Naive thymus-derived CD4-positive, alpha-beta T cell (primary cell): ENCODE measurements at places on chromosomes 7 and 10.

DNA sequence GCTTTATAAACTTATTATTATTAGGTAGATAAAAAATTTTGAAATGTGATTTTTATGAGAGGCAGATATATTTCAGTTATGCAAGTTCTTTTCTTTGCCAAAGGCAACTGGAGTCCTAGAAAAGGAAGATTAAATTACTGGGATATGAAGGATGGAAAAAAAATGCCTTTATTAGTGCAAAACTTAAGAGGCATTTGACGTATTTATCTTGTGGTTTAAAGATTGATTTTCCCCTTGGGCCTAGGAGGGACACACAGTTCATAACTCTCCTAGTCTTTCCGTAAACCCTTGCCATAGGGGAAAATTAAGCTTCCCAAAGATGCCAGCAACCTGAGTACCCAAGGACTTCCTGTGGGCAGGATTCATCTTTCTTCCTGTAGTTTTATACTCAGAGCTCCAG is 3.1 kb upstream of the STEAP4 start:
- no peak for DNase-seq

DNA sequence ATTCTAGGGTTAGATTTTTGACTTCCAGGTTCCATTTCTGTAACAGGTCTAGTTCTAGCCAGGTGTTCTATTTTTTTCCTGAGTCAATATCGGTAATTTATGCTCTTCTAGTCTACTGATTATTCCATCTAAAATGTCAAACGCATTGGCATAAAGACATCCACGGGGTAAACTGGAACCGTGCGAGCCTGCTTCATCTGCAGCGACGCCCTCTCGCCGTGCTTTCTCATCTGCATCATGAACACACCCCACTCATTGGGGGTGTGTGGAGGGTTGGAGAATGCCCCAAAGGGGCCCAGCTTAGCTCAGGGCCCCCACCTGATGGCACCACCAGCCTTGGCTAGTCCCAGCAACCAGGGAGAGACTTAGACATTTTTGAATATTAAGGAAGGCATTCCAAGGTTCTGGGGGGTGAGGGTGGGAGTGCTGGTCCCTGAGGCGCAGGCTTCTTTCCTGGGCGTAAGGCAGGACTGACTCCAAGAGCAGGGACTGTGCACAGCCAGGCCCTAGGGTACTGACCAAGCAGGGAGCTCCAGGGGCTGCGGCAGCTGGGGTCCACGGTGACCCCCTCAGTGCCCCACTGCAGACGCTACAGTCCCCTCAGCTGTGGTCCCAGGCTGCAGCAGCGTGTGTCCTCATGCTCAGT is 12.9 kb upstream of the CRYGN start:
- DNase-seq = no peak

- no peak for DNase-seq
These were observed 2.5 kb upstream of the TRPV5 start for GRCh38 chr7:142935941-142936565.

DNA sequence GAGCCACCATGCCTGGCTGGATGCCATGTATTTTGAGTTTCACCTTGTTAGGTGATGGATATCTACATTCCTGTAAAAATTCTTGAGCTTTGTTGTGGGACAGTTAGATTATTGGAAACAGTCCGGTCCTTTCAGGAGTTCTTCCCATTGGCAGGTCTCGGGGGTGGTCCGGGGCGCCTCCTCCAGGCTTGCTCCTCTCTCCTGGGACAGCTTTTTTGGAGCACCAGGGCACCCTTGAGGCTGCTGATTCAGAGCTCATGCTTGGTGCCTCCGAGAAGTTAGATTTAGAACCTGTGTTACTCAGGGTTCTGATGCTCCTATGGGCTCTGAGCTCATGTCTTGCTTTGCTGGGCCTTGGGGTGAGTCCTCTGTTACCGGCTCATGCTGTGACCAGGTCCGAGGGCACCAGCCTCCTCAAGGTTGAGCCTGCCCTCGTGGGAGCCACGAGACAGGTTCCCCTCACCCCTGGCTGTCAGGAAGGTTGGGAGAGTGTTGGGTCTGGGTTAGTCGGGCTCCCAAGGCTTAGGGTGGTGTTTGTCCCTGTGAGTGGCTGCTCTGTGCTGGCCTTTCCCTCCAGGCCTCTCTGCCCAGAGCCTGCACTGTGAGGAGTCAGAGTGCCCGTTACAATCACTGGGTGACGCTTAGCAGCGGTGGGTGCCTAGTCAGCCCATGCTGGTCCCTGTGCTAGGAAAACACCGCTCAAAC is 6.0 kb downstream of the SPRN start:
- DNase-seq = no peak

DNA sequence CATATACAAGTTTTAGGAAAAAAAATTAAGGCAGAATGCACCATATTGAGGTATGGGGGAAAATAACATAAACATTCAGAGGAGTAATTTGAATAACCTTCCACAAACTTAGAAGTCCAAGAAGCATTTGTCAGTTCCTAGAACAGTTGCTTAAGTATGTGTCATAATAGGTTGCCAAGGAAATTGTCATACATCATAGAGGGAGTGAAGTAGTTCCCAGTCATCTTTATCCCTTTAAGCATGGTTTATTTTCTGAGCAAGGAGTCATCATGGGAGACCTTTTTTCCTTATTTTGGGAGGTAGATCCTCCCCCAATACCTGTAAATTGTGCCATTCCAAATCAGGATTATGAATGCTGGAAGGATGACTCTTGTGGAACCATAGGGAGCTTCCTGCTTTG is at the start of gene SSMEM1:
Gene SSMEM1, plus strand, starts transcription at position 219 of the 400 bp plus-strand sequence. Its CDS starts 51 bp downstream, at position 270.
- DNase-seq = no peak

DNA sequence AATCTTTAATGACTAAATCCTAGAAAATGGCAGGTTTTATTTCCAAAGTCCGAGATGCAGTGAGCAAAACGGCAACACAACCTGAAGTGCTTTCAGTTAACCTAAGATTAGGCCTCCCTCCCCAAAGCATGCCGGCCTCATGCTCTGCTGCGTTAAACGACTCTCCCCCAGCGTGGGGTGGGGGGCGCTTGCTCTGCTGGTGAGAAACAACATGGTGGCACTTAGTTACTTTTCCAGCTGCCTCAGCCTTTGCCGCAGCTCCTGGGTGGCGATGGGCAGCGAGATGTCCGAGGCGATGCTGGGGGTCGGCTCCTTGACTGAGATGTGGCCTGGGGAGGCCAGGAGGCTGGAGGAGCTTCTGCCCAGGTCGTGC is 36.7 kb upstream of the NCAPG2 start:
- no peak for DNase-seq

DNA sequence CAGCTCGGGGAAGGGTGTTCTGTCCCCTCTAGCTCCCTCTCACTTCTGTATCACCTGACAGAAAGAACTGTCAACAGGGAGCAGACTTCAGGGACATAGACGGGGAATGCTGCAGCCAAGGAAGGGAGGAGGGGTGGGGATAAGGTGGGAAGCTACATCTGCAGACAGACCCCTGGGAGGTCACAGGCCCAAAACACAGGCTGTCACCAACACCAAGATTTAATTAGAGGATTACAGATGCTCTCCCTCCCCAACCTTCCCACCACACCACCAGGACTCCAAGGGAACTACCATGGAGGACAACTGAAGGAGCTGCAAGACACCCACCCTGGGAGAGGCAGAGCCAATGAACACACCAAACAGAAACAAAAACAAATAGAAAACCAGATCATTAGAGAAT is 425.2 kb upstream of the VSTM2A start:
- no peak for DNase-seq

DNA sequence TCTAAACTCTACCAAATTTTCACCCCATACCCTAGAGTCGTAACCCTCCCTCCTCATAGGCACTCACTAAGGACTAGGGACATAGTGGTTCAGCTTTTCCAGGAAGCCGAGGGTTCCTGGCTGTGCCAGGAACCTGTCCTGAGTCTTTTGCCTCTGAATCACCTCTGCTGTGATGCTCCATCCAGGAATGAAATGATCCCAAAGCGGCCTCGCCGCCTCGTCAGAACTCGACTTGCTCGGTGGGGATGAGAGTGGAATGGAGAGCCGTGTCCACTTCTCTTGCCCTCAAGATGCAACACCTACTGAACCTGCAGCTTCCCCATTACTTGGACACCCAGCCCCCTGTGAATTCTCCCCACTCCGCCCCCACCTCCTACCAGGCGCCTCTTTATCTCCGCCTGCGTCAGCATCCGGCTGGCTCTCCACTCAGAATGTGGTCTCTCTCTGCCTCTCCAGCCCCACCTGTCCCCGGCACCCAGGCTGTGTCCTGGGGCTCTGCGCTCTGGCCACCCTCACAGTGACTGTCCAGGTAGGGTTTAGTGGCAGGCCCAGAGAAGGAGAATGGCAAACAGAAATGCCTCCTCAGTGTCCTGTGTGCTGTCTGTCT is 366.1 kb upstream of the ZNF32 start:
- DNase-seq = no peak

GRCh38 chr10:125014086-125014830 is 72.3 kb downstream of the ZRANB1 start:
- no peak for DNase-seq

DNA sequence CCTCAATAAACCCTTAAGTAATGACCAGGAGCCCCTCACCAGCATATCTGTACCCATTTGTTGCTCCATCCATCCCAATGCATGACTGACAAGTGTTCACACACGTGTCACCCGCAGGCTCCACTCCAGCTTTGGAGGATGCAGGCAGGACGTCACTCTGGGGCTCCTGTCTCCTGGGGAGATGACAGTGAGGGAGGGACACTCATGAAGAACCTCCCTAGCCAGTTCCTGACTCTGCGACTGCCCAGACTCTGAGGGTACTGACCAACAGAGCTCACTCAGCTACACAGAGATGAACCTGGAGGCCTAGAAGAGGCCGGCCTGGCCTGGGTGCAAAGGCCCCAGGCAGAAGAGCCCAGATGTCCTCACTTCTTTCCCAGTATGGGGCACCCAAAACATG is 135.1 kb upstream of the RET start:
- DNase-seq = no peak

GRCh38 chr10:101881036-101881774 is 37.6 kb upstream of the KCNIP2 start:
- DNase-seq = no peak

- no peak for DNase-seq
These were observed 10.0 kb upstream of the TLX1 start for GRCh38 chr10:101120884-101121653.

DNA sequence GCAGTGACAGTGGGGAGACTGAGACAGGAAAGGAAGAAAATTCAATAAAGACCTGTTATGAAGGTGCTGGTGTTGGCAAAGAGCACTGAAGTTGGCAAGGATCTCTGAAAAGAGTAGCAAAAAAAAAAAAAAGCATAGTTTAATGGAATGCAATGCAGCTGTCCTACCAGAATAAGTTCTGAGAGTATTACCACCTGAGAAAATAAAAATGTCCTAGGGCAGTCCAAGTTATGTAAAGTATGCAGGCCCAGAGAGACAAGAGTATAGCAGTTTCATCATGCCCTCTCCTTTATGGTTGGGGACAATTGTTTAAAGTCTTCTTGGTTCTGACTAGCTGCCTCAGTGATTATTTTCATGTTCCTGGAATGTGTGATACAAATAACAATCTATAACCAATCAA is 1092.8 kb downstream of the SORCS3 start:
- DNase-seq = no peak

DNA sequence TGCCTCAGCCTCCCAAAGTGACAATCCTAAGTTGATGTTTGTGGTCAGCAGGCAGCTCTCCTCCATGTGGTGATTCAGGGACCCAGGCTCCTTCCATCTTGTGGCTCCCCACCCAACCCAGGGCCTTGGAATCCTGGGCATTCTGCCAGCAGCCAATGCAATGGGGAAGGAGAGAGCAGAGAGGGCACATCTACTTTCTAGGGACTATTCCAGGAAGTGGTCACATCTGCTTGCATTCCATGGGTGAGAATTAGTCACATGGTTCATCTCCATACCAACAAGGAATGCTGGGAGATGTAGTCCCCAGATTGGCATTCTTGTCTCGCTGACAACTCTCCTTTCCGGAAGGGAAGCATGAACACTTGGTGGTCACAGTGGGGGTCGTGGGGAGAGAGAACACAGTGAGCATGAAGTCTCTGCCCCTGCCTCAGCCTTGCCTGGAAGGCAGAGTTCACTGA is 9.9 kb upstream of the SRRM3 start:
- DNase-seq = no peak

GRCh38 chr10:34606890-34607289 is 208.2 kb downstream of the PARD3 start:
- no peak for DNase-seq

DNA sequence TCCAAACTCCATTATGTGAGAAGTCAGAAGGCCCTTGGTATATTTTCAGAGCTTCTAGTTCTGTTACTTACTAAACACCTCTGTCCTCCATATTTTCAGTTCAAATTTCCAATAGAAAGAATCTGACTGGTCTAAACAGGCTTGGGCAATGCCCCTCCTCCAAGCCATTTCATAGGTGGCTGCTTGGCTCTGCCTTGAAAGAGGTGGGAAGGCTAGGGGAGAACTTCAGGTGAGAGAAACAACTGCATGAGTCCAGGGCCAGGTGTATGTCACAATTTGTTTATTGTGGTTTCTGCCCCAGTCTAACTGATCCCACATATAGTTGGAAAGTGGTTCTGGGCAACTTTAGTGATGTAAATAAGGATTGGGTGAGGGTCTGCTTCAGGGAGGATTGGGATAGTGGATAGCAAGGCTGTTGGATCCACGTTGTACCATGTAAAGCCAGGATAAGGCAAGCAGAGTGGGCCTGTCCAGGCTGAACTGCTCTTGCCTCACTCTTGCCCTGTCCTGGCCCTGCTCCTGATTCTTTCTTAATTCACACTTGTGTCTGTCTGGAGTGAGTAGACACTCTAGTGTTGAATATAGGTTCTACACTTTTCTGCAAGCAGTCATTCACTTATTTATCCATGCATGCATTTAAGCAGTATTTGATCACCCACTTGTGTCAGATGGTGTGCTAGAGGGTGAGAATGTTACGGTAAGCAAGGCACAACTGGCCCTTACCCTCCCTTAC is 67.5 kb upstream of the COMTD1 start:
- DNase-seq = no peak

- no peak for DNase-seq
These were observed 95.8 kb downstream of the ARHGAP22 start for GRCh38 chr10:48508791-48509772.

DNA sequence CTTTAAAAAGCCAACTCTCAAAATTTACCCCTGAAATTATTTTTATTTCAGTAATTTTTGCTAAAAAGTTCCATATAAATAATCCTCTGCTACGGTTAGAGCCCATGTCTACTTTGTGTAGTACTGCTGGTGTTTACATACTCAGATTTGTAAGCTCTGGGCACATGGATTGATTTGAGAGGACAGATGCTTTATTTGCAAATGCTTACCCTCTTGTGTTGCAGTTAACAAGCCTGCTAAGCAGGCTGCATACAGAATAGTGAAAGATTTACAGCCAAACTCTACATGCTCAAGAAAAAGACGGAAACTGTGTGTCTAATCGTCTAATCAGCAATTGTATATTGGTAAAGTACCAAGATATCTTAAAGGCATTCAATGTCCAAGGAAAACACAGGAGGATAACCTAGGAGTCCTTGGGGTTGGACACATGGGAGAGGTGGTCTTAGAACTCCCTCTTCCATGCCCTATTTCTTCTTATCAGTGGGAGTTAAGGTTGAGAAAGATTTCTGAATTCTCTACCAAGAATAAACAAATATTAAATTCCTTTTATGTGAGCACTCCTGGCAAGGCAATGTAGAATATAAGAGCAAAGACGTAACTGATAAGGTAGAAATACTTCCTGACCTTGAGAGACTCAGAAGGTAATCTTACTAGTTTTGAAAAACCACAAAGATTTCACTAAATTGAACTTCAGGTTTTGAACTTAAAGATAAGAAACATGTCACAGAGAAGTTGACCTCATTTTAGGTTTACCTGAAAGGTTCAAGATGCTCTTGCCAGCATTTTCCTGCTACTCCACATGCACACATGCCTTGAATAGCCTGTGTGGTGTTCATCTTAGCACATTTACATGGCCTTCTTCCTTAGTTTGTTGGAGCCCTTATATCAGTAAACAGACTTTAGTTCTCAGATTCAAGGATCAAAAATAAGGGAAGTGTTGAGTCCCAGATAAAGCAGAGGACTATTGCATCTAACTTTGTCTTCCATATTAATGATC is 1216.5 kb downstream of the SORCS3 start:
- DNase-seq = no peak
